B cell (primary cell): ENCODE measurements at places on chromosomes 12 and 14.

- no peak for DNase-seq
Observed at GRCh38 chr14:63647696-63648410, 6.2 kb upstream of the WDR89 start.

- DNase-seq: peak; percentile 12
Observed at GRCh38 chr12:67068204-67068731, 200.9 kb upstream of the CAND1 start.

DNA sequence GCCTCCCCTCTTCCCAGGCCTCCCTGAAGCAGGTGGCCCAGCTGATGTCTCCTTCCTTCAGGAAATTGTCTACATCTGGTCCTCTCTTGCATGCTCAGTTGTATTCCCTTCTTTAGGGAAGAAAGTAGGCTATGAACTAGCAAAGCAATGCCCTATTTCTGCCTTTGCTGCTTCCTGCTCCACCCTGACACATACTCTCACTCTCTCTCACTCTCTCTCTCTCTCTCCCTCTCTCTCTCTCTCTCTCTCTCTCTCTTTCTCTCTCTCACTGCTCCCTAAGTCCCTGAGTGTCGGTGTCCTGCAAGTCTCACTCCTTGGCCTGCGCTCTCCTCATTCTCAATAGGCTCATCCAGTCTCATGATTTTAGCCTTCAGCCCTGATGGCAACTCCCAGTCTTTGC lies 19.4 kb upstream of the PARP11 start:
- DNase-seq: no peak

DNA sequence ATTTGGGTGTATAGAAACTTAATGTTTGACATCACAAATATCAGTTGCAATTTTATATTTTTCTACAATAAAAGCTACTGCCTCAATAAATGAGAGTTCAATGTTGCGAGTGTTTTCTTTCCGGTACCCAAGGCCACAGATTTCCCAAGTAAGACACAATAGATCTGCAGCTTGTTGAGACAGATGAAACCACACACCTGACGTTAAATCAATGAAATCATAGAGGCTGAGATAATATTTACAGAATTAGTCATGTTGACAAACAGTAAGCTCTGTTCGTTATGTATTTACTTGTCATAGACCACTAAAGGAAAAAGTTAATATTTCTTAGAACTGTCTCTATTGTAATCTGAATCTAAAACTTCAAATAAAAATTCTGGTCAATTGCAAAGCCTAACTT lies 49.2 kb upstream of the PTHLH start:
- no peak for DNase-seq

- no peak for DNase-seq
Observed at GRCh38 chr12:15216036-15216889, 5.0 kb downstream of the RERG start.

- DNase-seq: peak; percentile 79
Observed at GRCh38 chr12:49866859-49867569, 24.1 kb upstream of the BCDIN3D start.

- no peak for DNase-seq
Observed at GRCh38 chr14:34710744-34711143, 3.6 kb downstream of the CFL2 start.

GRCh38 chr14:24273422-24273998 lies 2.1 kb upstream of the RABGGTA start:
- DNase-seq: no peak

DNA sequence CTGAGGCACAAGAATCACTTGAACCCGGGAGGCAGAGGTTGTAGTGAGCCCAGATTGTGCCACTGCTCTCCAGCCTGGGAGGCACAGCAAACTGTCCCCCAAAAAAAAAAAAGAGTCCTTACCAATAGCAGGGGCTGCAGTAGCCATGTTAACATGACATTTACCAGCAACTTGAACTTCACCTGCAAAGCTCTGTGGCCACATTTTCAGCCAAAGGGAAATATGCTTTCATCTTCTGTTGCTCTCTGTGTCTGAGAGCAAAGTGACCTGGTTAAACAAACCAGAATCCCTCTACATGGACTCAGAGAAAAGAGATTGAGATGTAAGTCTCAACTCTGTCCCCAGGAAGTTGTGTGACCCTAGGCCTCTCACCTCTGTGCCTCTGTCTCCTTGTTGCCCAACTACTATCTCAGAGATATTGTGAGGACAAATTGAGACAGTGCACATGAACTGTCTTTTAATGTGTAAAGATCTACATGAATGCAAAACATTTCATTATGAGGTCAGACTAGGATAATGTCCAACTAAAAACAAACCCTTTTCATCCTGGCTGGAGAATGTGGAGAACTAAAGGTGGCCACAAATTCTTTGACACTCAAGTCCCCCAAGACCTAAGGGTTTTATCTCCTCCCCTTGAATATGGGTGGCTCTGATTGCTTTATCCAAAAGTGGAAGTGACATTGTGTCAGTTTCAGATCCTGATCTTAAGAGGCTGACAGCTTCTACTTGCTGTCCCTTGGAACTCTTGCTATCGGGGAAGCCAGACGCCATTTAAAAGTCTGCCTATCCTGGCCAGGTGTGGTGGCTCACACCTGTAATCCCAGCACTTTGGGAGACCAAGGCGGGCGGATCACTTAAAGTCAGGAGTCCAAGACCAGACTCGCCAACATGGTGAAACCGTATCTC lies 24.7 kb upstream of the P2RX4 start:
- DNase-seq: peak; percentile 62

- no peak for DNase-seq
Observed at GRCh38 chr12:101783150-101783549, 43.9 kb upstream of the SYCP3 start.

DNA sequence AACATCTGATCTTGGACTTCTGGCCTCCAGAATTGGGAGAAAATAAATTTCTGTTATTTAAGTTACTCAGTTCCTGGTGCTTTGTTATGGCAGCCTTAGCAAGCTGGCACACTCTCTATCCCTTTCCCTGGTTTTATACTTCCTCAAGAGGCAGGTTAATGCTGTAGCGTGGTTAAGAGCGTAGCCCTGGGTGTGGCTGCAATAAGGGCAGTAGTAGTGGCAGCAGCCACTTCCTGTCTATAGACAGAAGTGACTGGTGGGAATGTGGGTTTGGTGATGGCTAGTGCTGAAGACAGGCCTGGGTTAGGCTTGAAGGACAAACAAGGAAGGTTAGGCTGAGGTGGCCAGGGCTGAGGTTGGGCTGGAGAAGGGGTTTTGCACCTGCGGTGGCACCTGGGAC lies 3.6 kb upstream of the LGALS3 start:
- DNase-seq: no peak

DNA sequence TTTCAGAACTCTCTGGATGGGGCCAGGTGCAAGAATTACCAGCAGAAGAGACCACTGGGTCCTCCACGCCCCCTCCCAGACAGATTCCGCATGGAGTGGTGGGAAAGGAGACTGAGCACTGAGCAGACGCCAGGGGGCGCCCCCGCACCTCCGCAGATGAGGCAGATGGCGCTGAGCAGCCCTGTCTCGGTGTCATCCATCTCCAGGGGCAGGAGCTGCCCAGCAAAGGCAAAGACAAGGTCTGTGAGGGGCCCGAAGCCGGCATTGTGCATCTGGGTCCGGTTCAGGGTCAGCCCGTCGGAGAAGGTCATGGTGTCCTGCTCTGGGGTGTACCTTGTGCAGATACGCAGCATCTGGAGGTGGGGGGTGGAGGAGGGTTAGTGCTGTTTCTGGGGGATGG lies 6.3 kb upstream of the ITGB7 start:
- DNase-seq: peak; percentile 87

GRCh38 chr14:36579573-36580140 lies 2.8 kb downstream of the NKX2-8 start:
- no peak for DNase-seq

- no peak for DNase-seq
Observed at GRCh38 chr14:20455355-20456300, 602 bp downstream of the APEX1 start.

DNA sequence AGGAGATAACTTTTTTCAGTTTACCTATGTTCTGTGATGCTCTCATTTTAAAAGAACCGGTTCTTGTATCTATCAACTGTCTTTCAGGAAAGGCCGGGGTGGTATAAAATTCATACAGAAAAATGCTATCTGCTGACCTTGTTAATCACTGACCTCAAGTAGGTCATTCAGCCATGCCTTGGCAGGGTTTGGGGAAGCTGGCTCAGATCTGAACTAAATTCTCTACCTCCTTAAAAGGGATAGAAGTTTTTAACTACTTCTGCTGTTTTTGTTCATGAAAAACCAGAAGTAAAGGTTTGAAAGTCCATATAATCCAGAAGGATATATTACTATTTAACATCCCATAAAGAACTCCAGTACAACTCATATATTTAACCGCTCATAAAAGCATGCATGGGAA lies 10.1 kb downstream of the MYRFL start:
- DNase-seq: no peak

DNA sequence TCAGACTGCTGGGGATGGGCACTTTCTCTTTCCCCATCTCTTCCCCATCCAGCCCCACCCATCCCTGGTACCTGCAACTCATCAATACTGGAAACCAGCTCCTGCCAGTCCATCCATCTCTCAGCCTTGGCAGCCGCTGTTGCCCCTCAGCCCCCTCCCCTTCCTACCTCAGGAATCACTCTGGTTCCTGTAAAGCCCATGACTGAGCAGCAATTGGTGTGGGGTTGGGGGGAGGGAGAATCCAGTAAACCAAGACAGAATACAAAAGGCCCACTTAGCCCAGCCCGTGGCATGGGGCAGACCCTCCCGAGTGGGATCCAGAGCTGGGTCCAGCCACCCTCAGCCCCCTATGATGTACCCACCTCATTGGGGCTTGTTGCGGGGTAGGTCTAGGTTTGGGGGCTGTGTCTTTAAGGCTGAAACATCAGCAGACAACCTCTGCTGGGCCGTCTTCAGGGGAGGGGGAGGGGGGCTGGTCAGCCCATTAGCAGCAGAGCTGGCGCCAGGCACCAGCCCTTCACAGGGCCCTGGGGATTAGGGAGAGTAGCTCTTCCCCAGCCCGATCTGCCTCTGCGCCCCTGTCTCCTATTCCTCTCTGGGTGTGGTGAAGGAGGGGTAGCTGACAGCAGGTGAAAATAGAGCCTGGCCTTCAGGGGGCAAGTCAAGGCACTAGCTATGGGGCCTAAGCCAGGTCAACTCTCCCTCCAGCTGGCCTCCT lies 702 bp upstream of the PRPH start:
- no peak for DNase-seq

- DNase-seq: no peak
Observed at GRCh38 chr12:66594688-66595087, 84.2 kb downstream of the GRIP1 start.

GRCh38 chr12:1978078-1978862 lies 26.0 kb downstream of the DCP1B start:
- no peak for DNase-seq

- no peak for DNase-seq
Observed at GRCh38 chr12:15346488-15346887, 24.2 kb downstream of the PTPRO start.

- no peak for DNase-seq
Observed at GRCh38 chr12:65630555-65630954, 193.7 kb upstream of the HMGA2 start.

GRCh38 chr12:121295746-121296617 lies 527 bp downstream of the CAMKK2 start:
- no peak for DNase-seq

- DNase-seq: no peak
Observed at GRCh38 chr12:107207931-107208525, 114.7 kb upstream of the CRY1 start.

GRCh38 chr12:65511134-65511834 lies 232.8 kb downstream of the MSRB3 start:
- DNase-seq: no peak

DNA sequence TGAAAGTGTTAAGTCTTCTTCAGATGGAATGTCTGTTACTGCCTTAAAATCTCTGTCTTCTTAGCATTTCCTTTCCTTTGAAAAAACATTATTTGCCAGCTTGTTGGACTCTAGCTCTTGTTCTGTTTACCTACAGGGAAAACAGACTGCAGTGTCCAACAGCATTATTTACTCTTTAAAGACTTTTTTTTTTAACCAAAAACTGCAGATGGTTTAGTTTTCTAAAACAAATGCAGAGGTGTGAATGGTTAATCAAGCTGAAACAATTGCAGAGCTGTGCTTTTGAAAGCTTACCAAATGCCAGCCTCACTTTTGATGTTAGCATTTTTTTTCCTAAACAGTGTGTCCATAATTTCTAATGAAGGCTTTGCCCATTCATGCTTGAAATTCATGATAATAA lies 323.3 kb downstream of the TMEM117 start:
- no peak for DNase-seq

GRCh38 chr12:124713436-124714082 lies 146.1 kb upstream of the NCOR2 start:
- peak; percentile 65 for DNase-seq
